Neural crest cell (in vitro differentiated cells): ENCODE measurements at places on chromosomes 13 and 19.

GRCh38 chr19:19537075-19538048, 703 bp upstream of the CILP2 start:
- no peak for DNase-seq

- no peak for DNase-seq
Observed at GRCh38 chr13:110499621-110500281, 61.8 kb downstream of the RAB20 start.

- DNase-seq = no peak
Observed at GRCh38 chr13:93480553-93481106, 254.0 kb downstream of the GPC6 start.

DNA sequence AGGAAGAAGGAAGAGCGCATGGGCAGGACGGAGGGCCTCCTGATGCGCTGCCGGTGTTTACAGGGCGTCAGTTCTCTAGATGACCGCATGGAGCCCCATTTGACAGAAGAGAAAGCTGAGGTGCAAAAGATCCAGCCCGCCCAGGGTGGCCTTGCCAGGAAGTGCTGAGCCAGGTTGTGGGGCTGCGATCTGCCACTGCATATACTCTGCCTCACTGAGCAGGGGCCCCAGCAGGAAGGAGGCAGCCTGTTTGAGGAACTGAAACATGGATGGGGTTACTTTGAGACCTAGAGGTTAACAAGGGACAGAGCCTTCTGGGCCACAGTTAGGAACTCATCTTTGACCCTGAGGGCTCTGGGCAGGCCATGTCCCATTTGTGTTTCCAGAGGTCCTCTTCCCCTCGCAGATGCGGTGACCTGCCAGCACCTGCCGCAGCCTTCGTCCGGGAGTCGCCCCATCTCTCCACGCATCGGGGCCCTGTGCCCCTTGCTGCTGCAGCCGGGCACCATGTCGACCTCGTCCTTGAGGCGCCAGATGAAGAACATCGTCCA, 3.2 kb downstream of the EPN1 start:
- no peak for DNase-seq

GRCh38 chr13:106774621-106775020, 206.7 kb upstream of the ARGLU1 start:
- no peak for DNase-seq
